SJCRH30 (cell line): ENCODE measurements at places on chromosomes 6 and 20. TPM values are rescaled to one million over a fixed set of nuclear protein-coding genes. Genes with fewer than 3 reads are reported as not detected.
A peak's percentile ranks its signal among the peaks of the same experiment; 100 is the strongest.

CST3 gene
- total RNA-seq, result 67.6 and 70.8 TPM in 2 replicates

EYA2 gene
- total RNA-seq, result 56.4 and 63.2 TPM in 2 replicates

SLC35F1 gene
- 0.79 and 1.2 TPM in 2 replicates for total RNA-seq

DNA sequence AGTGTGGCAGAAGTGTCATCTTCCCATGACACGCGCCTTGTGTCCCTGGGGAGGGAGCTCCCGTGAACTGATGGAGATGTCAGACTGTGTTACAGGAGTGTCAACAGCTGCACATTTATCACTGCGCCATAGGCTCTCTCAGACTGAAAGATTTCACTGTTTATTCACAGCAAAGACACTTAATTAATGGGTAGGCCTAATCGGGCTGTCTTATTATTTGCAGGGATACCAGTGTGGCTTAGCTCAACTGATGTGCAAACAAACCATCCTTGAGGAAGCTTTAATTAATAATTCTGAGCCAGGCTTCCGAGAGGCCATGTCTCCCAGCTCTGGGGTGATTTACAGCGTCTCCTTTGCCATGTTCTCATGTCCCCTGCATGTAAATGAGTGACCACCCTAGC lies 771.0 kb downstream of the QKI start:
- peak; percentile 49 for DNase-seq
- no peaks in the 10 kb centered on the region for H3K36me3 ChIP-seq
- H3K27ac ChIP-seq, result no peak overlapping the region
- H3K27me3 ChIP-seq, result no peaks in the 10 kb centered on the region
- no peak overlapping the region for H3K4me3 ChIP-seq
- peaks cover 7% of the 10 kb centered on the region for H3K4me1 ChIP-seq

- H3K4me1 ChIP-seq, result no peaks in the 10 kb centered on the region
- peaks cover 81% of the 10 kb centered on the region for H3K36me3 ChIP-seq
- no peak overlapping the region for H3K4me3 ChIP-seq
- no peaks in the 10 kb centered on the region for H3K27me3 ChIP-seq
- no peak overlapping the region for H3K27ac ChIP-seq
Measured at GRCh38 chr20:64009811-64010387, 26.1 kb upstream of the C20orf204 start.

DNA sequence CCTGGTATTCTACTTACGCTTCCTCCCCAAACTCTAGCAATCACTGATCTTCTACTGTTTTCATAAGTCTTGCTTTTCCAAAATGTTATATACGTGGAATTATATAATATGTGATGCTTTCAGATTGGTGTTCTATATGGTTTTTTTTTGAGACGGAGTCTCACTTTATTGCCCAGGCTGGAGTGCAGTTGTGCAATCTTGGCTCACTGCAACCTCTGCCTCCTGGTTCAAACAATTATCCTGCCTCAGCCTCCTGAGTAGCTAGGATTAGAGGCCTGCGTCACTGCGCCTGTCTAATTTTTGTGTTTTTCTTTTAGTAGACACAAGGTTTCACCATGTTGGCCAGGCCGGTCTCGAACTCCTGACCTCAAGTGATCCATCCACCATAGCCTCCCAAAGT lies 10.9 kb upstream of the FAM83D start:
- no peak overlapping the region for H3K4me3 ChIP-seq
- 0 out of 2 replicates have a peak, but pooled peaks cover 4% of the 10 kb centered on the region for H3K27me3 ChIP-seq
- H3K36me3 ChIP-seq, result no peaks in the 10 kb centered on the region; the same call in 1 of the 2 replicates
- no peak for DNase-seq
- no peak overlapping the region for H3K27ac ChIP-seq
- no peaks in the 10 kb centered on the region for H3K4me1 ChIP-seq
